ENCODE measurements at places on chromosomes 3 and 15.

GRCh38 chr15:36432161-36432560 lies 147.3 kb upstream of the CDIN1 start:
- no peak for DNase-seq

- peak; percentile 33 for DNase-seq
Measured at GRCh38 chr3:59212128-59212779, 162.4 kb upstream of the CFAP20DC start.

GRCh38 chr3:12499474-12499873 lies 15.2 kb downstream of the TSEN2 start:
- DNase-seq = no peak

DNA sequence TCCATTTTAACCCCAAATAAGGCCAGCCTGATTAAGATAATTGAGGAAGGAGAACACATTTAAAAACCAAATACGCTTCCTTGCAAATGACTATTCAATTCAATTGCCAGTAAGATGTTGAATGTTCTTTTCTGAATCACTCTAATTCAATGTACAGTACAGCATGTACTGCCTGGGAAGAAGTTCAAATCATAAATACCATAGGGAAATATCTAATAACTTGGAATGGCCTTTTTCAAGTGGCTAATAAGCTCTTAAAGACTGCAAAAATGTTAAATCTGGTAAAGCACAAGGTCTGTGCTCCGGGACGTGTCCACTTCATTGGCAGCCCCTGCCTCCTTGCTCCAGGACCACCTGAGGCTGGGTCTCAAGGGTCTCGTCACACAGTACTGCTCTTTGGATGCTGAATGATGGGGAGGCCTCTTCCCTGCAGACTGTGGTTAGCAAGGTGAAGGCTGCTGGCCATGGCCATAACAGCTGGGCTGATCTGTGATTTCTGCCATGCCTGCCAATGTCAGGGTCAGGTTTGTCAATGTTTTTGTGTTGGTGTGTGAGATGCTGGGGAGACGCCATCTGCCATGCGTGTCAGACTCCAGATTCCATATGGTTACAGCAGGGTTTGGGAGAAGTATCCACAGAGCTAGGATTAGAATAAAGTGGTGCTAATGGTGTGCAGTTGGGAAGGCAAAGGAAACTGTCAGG lies 300.5 kb downstream of the ADAMTS17 start:
- no peak for DNase-seq

DNA sequence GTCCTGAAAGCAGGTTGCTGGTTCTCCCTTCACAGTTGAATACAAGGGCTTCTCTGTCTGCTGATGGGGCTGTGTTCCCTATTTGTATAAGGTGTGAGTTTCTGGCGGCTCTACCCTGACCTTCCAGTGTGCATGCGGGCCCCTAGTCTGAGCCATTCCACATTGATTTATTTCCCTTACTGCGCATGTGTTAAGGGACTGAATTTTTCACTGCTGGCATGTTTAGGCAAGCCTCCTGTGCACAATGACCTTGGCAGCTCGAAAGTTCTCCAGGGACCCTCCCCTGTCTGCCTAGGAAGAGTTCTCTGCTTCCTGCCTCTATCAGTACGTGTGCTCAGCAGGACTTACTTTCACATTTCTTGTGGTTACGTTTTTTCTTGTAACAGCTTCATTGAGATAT lies 11.4 kb downstream of the TRAK1 start:
- no peak for DNase-seq

GRCh38 chr3:102006812-102007485 lies 157.6 kb downstream of the NFKBIZ start:
- DNase-seq = no peak

DNA sequence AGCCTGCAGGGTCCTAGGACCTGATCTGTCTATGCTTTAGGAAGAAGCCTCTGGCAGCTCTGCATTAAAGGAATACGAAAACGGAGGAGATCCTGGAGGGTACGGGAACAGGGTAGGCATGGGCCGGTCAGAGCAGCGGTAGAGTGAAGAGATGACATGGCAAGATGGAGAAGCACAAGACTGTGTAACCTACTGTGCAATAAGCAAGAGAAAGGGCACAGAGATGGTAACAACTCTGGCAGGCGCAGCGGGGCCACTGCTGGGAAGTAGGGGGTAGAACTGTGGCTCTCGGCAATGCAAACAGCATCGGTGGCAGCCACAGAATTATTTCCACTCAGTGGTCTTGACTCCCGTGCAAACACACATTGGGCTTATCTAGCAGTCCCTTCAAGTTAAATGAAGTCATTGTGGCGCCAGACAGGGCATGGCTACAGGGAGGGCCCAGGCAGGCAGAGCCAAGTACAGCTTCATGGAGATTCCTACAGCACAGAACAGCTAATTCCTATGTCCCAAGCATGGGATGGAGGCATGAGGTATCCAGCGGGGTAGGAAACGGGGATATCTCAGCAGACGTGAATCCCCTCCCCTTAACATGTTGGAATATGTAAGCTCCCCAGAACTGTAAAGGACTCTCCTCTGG lies 28.8 kb downstream of the WHAMM start:
- no peak for DNase-seq

- DNase-seq = no peak
Measured at GRCh38 chr3:158631981-158632380, 12.3 kb upstream of the GFM1 start.

GRCh38 chr3:191502583-191502982 lies 41.6 kb downstream of the PYDC2 start:
- no peak for DNase-seq

DNA sequence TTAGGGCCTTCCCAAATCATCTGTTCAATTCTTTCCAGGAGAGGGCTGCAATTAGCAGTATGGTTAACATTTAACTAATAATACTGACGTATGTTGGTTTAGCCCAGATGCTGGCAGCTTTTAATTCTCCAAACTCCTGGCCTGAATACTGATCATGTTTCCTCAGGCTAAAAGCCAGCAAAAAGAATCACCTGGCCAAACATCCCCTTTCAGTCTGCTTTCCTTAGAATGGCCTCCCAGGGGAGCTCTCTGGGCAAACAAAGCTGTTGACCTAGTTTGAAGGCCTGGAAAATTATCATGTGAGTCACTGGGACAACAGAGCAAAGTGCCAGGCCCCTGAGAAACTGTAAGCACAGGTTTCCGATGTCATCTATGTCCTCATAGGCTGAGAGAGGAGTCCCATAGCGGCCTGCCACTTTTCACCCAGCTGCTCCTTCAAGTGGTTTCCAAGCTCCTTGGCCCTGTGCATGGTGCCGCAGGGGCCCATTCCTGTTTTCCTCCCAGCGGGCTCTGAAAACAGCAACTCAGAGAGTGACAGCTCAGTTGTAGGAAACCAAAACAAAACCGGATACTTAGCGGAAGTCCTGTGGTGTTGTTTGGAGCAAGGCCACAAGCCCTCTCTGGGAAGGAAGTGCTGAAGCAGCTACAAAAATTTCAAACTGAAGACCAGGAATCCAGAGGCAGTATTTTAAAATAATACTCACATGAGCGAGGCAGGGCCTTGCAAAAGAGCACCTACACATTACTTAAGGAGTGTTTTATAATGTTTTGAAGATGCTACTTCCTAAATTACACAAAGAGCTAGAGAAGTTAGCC lies 36.5 kb upstream of the RAB11A start:
- DNase-seq = peak; percentile 70

DNA sequence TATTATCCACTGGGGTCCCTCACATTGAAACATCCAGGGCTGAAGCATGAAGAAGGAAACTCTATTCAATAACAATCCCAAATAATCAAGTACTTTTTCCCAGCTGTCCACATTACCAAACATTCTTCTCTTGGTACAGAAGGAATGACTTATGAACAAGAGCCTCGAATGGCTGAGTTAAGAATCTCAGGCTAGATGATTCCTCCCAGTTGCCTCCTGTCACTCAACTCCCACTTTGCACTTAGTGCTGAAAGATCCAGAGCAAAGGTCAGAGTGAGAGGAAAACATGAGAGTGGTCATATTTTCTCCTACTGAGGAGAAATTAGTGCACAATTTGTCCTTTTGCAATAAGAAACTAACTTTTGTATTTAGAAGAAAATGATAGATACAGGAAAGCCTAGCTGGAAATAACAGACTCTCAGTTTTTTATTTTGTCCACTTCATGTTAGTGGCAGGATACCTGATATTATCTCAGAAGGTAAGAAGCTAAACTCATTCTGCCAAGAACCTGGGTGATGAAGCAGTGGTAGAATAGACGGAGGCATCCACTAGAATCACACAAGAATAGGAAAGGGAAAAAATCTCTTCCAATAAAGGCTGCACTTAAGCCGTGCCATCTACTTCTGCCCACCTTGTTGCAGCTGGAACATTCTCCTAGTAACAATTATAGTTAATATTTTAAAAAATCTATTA lies 46.2 kb downstream of the GADL1 start:
- DNase-seq = no peak

DNA sequence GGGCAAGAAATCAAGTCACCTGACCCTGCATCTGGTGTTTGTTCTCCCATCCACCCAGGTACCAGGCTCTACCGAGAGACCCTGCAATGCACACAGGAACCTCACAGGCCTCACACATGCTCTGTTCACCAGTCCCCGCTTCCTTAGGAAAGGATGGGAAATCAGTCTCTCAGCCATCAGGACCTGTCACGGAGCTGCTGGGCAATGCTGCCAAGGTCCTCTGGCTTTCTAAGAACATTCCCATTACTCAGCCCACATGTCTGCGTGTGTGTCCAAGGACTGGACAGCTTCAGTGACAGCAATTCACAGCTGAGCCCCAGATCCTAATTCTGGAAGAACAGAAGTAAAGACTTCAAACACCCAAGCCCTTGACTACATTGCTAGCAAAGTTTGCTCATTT lies 6.5 kb upstream of the SRGAP3 start:
- DNase-seq = no peak

DNA sequence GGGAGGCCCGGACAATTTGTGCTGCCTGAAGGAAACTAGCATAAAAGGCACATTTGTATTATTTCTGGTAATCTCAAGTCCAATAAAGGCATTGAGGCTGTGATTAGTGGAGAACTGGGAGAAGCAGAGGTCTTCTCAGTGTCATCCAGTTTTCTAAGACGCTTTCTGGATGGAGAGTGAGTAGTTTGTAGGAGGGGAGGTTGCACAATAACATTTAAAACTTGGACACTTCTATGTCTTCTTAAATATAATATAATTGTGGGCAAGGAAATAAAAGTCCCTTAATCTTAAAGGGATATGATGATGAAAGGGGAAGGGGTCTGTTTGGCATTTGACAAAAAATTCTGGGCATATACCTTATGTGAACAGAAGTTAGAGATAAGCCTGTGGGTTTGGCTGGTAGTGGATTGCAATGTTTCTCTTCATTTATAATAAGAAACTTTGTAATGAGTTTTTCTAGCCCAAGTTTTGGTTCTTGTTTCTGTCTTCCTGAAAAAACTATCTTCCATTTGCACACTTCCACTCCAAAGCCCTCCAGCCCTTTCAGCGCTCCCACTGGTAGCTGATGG lies 291.6 kb upstream of the TGFBR2 start:
- DNase-seq = no peak

DNA sequence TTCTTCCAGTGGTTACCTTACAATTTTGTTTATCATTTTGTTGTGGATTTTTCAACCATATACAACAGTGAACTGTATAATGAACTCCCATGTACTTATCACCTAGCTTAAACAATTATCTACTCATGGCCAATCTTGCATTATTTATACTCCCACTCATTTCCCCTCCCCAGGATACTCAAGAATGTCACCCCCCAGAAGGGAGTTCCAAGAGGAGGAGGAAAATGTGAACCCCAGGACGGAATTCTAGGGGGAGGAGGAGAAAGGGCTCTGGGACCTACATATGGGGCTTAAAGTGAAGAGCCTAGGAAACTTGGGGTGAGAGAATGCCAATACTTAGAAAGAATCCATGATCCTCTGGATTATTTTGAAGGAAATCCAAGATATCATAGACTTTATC lies 59.3 kb downstream of the TSC22D2 start:
- DNase-seq = no peak

GRCh38 chr3:58693940-58694850 lies 27.6 kb upstream of the FAM3D start:
- DNase-seq = no peak

DNA sequence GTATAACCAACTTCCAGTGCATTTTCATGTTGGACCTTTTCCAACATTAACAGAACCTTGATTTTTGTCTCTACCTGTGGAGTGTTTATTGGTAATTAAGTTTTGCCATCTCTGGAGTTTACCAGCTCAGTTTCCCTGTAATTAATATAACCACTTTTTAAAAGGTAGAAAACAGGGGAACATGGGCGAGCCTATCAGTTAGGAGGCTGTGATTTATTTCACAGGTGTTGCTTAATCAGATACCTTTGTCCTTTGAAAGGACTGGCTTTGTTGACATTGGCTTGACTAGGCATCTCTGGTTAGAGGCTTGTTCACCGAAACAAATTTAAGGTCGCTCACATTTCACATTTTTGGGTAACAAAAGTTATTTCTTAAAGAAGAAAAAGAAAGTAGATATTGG lies 622 bp downstream of the NAALADL2 start:
- no peak for DNase-seq

GRCh38 chr15:99447497-99448371 lies 118.0 kb upstream of the MEF2A start:
- DNase-seq = peak; percentile 7

DNA sequence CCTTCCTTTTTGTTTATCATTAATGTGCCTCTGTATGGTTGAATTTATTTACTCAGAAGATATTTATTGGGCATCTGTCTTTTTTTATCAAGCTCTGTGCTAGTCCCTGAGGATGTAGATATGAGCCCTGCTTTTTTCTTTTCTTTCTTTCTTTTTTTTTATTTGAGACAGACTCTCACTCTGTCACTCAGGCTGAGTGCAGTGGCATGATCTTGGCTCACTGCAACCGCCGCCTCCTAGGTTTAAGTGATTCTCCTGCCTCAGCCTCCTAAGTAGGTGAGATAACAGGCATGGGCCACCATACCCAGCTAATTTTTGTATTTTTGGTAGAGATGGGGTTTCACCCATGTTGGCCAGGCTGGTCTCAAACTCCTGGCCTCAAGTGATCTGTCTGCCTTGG lies 58.5 kb downstream of the MBNL1 start:
- no peak for DNase-seq

DNA sequence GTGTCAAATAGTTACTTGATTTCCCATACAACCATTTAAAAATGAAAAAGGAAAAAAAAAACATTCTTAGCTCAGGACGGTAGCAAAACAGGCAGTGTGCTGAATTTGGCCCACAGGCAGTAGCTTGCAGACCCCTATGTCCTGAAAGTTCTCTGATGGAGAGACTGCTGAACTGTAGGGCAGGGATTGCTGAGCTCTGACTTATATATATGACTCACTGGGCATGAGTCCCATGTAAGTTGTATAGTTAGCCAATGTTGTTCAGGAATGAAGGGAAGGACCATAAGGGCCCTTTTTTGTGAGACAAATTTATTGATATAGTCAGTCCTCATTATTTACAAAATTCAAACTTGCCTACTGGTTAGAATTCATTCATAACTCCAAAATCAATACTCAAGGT lies 36.9 kb upstream of the FRMD4B start:
- no peak for DNase-seq

DNA sequence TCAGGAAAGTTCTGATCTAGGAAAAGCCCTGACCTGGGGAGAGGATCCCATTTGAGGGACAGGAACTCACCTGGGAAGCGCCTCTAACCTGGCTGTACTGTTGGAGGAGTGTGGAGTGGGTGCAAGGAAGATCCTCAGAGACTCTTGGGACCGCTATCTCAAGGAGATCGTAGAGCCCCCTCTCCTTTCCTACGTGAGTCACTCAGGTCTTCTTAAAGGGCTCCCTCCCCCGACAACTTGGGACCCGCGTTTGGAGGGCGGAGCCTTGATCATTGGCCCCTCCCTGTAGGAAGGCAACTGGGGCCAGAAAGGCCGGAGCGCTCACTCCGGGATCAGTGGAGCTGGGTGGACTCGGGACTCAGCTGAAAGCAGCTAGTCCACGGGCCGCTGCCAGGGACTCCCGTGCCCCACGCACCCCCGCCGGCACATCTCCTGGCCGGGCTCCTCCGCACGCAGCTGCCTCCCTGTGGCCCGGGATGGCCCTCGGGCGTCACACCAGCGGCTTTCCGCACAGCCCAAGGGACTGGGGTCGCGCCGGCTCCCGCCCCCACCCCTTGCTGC lies 520 bp downstream of the SLC26A6 start:
- DNase-seq = peak; percentile 51

Data from activated CD4-positive, alpha-beta T cell treated with anti-CD3 and anti-CD28 coated beads, Interleukin-2, amount 10 ng/mL, durations not matched to agents 7 days and 5 days (primary cell).